ENCODE measurements at places on chromosomes 1 and 21.

DNA sequence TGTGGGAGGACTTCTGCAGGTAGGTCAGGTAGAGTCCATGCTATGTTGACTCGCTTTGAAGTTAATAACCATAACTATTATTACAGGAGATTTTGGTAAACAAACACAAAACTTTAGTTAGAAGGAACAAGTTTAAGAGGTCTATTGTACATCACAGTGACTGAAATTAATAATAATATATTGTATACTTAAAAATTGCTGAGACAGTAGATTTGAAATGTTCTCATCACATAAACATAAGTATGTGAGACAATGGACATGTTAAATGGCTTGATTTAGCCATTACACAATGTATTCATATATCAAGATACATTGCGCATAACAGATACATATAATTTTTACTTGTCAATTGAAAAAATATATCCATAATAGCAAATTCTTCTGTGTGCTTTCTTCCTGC lies 91.4 kb upstream of the CD53 start:
- no peak for DNase-seq

DNA sequence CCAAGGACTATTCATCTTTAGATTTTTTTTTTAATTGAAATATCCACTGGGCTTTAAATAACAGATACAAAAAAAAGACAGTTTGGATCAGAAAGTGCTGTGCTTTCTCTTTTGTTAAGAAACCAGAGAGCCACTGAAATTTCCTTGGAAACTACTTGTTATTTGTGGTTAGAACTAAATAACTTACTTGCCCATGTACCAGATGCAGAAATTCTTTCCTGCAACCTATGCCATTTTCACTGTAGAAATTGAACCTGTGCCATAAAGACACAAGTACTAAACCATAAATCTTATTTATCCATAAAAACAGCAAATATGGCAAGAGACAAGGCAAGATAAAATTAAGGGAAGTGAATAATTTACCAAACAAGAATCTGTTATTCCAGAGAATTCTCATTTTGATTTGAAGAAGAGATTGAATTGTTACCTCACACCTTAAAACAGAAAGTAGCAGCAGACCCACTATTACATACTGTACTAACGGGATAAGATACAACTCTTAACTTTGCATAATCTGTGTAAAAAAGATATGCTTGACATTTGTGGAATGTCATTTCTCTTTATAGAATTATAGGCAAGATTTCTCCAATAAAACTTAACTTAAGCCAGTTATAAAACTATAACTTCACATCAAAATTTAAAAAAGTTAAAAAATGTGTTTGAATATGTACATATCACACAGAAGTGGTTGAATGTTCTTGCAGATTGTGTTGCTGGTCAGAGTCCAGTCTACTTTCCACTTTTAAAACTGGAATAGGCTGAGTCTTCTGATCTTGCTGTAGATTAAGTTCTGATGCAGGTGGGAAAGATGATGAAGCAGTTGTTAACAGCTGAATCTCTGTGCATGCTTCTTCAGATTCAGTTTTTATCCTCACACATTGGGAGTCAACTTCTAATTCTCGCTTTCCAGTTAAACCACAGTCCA lies 6.3 kb upstream of the PHTF1 start:
- no peak for DNase-seq

GRCh38 chr1:89681045-89681729 lies 48.3 kb downstream of the LRRC8C start:
- DNase-seq, result no peak

DNA sequence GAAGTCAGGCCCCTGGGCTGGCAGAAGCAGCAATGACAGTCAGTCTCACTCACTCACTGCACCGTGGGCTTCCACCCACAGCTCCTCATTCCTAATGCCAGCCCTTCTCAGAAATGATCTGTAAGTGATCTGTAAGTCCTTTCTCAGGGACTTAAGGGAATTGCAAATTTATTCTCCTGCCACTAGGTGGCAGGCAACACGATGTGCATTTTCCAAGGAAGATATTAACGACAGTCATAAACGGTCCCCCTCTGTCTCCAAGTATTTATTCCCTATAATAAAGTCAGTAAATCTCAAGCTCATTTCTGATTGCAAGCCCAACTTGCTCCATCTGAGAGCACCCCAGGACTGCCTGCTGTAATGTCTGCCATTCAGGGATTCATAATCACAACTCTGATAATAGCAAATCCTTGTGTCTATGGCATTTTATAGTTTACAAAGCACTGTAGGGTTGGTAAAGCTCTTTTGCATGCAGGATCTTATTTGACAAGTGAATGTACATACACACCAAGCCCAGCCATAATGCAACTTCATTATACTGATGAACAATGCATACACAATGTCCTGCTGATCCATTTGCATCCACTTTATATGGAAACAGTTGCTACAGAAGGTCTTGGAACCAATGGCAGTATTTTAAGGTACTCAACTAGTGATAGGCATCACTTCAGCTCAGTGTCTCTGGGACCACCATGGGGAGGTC lies 380.5 kb upstream of the CAMK1G start:
- DNase-seq, result no peak

DNA sequence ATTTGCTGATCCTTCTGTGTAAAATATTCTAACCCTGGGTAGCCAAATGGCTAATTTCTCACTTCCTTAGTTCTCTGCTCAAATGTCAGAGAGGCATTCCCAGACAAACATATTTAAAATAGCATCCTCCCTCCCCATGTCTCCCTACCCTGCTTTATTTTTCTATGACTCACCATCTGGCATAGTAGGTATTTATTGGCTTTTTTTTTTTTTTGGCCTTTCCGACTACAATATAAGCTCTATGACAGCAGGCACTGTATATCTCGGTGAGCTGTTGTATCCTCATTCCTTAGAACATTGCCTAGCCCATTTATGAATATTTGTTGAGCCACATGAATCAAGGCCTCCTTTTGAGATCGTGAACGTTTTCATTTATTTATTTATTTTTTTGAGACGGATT lies 1.5 kb upstream of the NEK7 start:
- no peak for DNase-seq

DNA sequence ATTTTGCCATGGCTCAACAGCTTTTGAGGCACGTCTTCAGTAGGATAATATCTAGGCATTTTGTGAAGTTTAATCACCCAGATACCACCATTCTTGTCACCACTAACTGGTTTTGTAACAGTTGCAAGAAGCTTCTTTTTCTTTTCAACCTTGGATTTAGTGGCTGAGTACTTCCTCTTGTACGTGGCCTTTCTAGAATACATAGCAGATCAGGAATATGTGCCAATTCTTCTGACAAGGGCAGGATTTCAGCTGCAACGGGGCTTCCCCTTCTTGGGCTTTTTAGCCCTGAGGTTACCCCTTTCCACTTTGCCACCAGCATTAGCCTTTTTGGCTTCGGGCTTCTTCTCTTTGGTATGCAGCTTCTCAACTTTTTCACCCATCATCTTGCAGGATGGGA lies 79.3 kb upstream of the WARS2 start:
- no peak for DNase-seq

DNA sequence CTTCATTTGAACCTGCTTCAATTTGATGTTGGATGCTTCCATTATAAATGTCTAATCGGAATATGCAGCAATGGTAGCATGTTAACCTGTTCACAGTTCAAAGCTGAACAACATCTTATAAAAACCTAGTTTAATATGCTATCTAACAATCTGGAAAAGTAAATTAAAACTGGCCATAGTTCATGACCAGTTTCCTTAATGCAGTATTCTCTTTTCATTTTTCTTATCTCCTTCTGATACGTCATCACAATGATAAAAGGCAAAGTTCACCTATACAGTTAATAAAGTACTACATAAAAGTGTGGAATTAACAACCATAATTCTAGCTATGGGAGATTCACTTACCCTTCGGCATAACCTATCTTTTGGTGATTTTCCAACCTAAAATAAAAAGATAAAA lies 65.1 kb downstream of the IARS2 start:
- no peak for DNase-seq

DNA sequence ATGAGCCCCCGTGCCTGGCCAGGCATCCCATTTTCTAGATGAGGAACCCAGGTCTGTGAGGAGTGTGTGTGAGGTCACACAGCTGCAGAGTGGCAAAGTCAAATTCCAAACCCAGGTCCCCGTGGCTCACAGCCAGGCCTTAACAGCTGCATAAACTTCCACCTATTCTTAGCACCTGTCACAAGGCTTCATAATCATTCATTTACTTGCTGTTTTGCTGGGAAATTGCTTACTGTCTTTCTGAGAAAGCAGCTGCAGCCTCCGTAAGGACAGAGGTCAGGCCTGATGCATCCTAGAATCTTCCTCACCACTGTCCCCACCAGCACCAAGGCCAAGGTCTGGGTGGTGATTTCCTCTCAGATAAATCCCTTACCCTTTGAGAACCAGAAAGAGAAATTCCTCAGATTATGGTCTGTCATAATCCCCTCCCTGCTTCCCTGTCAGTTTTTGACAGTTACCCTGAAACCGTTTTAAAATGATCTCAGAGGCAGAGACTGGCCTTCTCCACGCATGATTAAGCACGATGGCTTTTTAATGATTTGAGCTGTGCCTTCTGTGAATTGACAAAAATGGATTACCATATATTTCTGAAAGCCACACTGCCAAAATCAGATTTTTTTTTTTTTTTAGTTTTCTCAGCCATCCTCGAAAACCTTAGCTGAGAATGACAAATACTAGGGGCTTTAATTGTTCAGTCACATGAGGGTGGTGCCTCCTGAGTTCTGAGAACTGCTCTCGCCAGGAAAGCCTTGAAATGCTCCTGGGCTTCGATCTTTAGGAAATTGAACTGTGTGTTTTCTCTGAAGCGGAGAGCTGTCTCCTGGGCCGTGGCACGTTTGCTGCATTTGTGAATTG lies 70.0 kb upstream of the SELENON start:
- no peak for DNase-seq

DNA sequence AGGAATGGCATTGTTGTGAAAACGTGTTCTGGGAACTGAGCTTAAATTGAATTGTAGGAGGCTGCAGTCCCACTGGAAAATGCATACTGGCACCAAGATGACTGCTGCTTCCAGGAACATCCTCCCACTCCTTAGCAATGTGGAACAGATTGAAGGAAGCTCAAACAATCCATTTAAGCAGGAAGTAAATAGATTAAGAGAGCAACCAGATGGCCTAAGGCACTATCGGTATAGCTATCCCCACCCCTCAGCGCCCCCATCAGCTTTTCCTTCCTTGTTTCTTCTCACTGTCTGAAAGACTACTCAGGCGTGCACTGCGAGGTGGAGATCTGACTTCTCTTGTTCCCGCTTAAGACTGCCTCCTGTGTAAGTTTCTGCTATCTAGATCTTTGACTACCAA lies 4.0 kb upstream of the IFI16 start:
- DNase-seq, result no peak

DNA sequence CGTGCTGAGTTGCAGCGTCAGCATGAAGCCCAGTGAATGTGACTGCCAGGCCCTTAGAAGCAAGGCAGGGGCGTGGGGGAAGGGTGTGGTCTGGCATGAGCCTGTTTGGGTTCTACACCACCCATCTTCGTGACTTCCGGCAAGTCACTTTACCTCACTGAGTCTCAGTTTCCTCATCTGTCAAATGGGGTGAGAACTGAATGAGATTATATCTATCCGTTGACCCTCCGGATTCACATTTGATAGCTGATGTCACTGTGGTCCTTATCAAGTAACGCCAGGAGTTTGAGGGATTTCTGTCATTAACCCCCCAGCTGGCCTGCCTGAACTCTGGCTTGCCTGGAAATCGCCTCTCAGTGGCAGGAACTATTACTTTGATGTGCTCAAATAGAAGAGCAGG lies 15.6 kb downstream of the MRPL37 start:
- DNase-seq, result no peak

GRCh38 chr1:85303440-85304162 lies 27.2 kb upstream of the BCL10 start:
- DNase-seq, result no peak

Data from activated naive CD8-positive, alpha-beta T cell treated with anti-CD3 and anti-CD28 coated beads for 36 hours (primary cell).